SHP77 treated with DMSO at 0.1 percent for 48 hours (cell line): ENCODE measurements at places on chromosomes 11 and 22.
A peak's percentile ranks its signal among the peaks of the same experiment; 100 is the strongest.

GRCh38 chr11:8103909-8104308, 22.9 kb downstream of the TUB start:
- DNase-seq = no peak

- DNase-seq = no peak
Measured at GRCh38 chr22:30219049-30219654, 27.4 kb downstream of the LIF start.

DNA sequence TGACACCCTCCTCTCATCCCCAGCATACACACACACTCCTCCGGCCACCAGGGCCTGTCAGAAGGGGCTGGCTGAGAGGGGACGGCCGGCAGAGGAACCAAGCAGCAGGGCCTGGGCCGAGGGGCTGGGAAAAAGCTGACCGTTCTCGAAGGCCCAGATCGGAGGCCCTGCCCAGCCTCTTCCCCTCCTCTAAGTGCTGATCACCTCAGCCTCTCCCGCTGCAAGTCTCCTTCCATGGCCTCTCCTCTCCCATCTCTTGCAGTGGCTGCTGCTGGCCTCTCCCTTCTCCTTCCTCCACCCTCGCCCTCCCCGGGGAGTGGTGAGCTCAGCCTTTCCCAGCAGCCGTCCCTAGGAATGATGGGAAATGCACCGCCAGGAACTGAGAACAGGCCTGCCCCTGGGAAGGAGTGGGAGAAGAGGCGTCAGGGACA, 39.6 kb downstream of the ARRB1 start:
- DNase-seq = peak; percentile 77

DNA sequence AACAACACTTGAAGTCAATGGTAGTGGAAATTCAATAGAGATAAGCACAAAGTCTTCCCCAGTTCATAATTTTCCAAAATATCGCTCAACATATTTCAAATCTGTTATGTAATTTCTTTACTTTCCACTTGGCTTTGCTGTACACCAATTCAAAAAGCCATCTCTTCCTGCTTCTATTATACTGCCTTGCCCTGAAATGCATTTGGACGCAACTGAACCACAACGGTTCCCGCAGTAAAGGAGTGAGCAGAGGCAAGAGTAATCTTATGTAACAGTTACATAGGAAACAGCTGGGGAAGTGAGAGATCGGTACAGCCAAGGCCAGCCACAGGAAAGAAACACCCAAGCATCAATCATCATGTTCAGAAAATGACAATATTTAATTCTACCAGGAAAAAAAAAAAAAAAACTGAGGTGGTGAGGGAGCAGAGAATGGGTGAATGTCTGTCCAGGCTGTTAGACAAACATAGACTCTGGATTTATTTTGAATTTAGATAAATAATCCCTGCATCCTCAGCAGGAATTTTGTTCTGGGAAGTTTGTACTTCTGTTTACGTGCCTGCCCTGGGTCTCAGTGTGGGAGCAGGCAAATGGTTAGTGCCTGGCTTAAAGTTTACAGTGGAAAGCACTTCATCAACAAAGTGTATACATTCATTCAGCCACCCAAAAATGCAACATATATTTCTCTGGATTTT, 392.2 kb downstream of the ETS1 start:
- no peak for DNase-seq

DNA sequence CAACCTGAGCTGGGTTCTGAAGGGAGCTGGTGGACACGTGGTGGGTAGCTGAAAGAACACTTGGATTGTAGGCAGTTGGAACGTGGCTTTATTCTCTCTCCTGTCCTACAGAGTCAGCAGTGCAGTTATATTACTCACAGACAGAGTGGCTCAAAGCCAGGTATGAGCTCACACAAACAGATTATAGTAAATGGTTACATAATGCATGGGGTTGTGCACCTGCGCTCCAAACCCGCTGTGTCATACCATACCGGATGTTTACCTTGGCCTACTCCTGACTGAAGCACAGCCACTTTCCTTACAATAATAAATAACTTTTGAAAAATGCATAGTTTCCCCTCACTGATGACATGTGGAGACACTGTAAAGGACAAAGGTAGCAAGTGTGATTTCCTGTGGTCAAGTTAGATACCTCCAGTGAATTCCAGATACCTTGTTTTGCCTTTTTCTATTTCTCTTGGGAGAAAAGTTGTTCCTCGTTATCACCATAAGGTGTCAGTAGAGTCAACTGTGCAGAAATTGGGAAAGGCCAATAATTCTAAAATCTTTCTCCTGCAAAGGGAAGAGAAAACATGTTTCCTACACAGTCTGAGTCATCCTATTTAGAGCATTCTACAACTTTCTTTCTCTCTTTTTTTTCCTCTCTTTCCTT, 13.5 kb downstream of the MS4A6A start:
- peak; percentile 41 for DNase-seq

GRCh38 chr11:87366763-87367405, 329.1 kb downstream of the TMEM135 start:
- no peak for DNase-seq

GRCh38 chr11:121291319-121291718, 1.3 kb upstream of the SC5D start:
- DNase-seq = no peak

- DNase-seq = no peak
Measured at GRCh38 chr11:30016588-30017363, at the start of gene KCNA4. Gene KCNA4 (minus strand): TSS chr11:30017030. CDS start chr11:30012678, 4,352 bp downstream.

DNA sequence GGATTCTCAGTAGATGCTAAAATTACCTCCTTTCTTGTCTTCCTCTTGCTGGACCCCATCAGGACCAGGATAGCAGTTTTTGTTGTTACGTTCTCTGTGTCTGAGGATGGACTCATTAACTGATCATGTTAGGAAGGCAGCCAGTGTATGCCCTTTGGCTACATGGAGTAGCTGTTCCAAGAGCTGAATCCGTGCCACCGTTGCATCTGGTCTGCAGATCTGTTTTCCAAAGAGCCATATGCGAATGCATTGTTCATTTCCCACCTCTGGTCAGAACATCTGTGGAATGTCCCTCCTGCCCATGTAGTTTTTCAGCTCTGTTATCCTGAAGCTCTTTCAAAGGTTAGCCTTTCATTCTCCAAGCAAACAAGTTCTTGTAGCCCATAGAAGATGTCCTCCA, 188.4 kb downstream of the SPON1 start:
- DNase-seq = no peak

DNA sequence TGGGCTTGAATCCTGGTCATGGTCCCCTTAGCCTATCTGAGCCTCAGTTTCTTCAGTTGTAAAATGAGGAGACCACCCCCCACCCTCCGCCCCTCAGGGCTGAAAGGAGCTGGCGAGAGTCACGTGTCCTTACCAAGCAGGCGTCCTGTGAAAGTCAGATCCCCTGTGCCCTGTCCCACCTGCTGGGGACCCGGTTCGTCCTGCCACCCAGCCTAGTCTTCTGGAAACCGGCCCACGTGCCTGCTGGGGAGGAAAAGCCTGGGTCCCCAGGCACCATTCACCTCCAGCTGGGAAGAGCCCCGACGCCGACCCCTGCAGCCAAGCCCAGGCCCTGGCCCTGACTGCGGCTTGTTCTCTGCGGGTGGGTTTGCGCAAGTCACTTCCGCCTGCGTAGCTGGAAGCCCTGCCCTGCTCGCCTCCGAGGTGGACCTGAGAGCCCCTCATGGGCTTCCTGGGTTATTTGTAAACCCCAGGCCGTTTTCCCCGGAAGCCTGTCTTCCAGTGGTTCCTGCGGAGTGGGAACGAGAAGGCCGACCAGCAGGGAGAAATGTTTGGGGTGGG, 679 bp upstream of the SSH3 start:
- DNase-seq = peak; percentile 27

GRCh38 chr11:77121876-77122575, 6.0 kb upstream of the MYO7A start:
- DNase-seq = no peak

DNA sequence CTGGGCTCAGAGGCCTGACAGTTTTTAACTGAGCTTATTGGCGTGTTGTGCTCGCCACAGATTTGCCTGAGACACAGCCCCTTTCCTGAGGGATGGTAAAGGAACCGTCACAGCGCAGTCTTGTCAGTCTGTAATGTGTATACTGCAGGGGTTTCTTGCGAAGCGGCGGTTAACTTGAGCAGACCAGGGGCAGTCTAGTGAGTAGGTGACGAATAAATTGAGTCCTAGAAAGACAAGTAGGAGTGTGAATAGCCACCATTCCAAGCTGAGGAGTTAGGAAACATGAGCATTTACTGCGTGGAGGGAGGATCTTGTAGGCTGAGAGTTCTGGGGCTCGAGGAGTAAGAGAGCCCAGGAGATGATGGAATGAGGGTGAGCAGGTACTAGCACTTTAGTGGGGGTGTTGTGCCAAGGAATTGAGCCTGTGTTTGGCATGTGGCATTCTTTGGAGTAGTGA, 1.4 kb downstream of the MED15 start:
- no peak for DNase-seq

GRCh38 chr11:47136327-47136726, 40.4 kb downstream of the ARFGAP2 start:
- DNase-seq = no peak

GRCh38 chr11:48058788-48059187, 78.4 kb downstream of the PTPRJ start:
- no peak for DNase-seq

DNA sequence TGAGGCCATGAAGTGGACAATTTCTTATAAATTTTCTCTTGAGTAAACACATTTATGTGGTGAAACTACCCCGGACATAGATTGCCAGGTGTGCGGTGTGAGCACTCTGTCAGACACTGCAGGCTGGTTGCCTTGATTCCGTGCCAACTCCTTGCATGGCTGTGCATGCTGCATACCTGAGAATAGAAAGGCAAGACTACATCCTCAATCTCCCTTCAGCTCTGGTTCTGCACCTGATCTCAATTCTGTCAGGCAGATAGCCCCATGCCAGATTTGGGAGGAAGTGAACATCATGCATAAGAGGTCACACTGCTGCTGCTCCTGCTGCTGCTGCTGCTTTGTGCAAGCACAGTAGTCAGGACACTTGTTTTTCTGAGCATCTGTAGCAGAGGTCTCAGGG, 42.5 kb upstream of the DEUP1 start:
- peak; percentile 76 for DNase-seq

DNA sequence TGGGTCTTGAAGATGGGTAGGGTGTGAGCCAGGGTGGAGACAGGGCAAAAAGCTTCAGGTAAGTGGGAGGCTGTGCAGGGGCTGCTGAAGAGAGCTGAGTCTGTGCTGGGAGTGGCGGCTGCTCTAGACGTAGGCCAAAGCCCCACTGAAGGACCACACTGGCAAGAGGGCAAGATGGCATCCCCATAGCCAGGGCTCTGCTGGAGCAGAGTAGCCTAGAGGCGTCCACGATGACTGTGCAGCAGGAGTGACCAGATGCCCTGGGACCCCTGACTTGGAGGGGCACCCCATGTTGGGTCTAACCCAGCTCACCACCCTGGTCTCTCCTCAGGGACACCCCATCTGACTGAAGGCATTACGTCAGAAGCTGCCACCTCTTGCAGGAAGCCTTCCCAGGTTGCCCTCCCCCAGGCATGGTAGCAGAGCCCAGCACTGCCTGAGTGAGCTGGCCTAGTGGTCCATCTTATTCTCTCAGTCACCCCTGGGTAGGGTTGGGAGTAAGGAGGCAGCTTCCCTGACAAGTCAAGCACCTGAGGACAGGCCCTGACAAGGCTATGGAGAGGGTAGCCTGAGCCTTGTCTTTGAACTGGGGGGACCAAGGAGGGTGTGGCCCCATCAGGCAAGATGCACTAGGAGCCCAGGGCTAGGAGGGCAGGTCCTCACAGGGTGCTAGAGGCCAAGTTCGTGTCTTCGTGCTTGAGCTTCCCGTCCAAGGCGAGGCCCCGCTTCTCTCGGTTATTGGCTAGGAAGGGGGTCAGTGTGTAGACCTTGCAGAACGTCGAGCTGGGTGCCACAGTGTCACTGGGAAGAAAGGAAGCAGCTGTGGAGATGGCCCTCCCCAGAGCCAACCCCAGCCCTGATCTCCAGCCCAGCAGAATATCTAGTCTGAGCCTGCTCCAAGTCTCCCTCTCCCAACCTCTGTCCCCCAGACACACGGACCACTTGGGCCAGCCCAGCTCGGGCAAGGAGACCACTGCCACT, 33.1 kb downstream of the TPBGL start:
- no peak for DNase-seq

DNA sequence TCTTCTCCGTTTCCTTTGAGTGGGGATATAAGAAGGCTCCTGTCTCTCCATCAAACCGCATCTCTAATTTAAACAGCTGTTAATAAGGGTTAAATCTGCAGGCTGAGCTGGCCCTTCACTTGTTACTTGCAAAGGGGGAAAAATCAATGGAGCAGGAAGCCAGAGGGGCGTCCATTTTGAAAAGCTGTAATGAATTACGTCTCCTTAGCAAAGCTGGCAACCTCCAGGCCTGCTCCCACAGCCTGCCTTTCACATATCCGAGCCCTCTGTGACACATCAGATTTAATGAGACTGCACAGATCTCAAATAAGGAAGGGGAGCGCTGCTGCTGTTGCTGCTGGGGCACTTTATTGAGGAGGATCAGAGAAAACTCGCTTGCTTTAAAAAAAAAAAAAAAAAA, 320.8 kb downstream of the BLID start:
- no peak for DNase-seq

GRCh38 chr11:4727171-4727570, 22.6 kb downstream of the MMP26 start:
- DNase-seq = no peak

DNA sequence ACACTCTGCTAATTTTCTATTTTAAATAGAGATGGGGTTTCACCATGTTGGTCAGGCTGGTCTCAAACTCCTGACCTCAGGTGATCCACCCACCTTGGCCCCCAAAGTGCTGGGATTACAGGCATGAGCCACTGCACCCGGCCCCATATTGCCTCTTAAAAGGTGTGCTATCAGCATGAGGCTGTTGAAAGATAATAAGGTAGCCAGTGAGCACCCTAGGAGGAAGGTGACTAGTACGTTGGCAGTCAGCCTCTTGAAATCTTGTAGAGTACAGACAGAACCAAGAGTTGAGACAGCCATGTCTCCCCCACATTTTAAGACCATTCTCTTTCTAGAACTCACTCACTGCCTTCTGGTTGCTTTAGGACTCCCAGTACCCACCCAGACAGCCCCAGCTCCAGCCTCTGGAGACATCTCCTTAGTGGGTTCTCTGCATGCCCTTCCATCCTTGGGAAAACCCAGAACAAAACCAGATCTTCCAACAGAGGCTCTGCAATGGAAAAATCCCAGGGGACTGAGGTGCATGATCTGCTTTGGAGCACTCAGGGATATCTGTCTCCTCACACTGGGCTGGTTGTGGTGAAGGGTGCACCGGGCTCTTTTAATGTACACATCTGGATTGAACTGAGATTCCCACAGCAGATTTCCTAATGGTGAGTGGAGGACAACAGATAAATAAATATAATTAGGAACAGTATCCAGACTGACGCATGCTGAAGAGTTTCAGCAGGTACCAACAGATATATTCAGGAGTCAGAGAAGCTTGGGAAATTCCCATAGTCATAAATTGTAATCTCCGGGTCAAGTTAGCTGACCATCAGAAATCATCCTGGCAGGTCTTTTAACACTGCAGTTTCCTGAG, 49.4 kb downstream of the LRRC74B start:
- no peak for DNase-seq

GRCh38 chr22:27514601-27515523, 286.7 kb downstream of the MN1 start:
- DNase-seq = no peak

GRCh38 chr11:61983419-61983818, 16.0 kb upstream of the FTH1 start:
- DNase-seq = no peak

GRCh38 chr11:20353829-20354434, 9.6 kb upstream of the HTATIP2 start:
- DNase-seq = no peak
